ENCODE measurements at places on chromosomes 3 and 15.

- no peak for DNase-seq
These were observed 427.0 kb downstream of the NTRK3 start for GRCh38 chr15:87829332-87830050.

GRCh38 chr15:64438653-64439447 lies 21.5 kb upstream of the ZNF609 start:
- no peak for DNase-seq

DNA sequence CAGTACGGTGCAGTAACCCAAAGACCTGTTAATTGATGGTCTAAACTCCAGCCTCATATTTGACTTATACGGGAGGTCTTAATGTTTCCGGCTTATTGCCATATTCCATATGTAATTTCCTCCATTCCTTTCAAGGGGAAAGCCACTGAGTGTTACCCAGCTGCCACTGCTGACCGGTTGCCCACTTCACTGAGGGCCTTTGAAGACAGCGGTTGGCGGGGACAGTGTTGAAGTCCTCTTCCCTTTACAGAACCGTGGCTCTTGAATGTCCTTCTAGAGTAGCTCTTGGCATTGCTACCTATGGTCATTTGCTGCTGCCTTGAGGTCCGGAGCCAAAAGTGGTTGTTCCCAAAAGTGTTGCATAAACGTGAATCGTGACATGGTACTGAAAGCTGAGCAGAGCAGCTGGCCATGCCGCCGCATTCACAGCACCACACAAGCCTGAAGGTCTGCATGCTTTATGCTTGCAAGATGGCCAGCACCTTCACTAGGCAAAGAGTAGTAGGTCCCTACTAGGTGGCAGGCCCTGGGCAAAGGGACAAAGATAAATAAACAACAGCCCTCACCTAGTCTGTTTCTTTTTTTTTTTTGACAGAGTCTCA lies 51.7 kb upstream of the CTDSPL start:
- DNase-seq = no peak

DNA sequence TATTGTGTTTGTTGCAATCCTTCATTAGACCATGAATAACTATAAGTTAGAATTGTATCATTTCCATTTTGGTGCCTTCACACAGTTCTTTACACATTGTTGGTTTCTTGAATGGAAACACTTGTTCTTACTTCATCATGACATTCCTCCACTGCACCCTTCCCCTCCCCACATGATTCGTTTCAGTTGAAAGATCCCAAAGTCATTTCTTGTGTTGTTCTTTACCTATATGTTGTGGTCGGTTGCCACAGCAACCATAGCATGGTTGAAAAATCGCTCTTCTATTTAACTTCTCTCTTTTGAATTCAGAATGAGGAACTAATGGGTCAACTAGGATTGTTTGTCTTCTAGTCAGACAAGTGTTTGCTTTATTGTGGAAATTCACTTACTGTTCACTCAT lies 103.3 kb downstream of the IL1RAP start:
- DNase-seq = peak; percentile 20

DNA sequence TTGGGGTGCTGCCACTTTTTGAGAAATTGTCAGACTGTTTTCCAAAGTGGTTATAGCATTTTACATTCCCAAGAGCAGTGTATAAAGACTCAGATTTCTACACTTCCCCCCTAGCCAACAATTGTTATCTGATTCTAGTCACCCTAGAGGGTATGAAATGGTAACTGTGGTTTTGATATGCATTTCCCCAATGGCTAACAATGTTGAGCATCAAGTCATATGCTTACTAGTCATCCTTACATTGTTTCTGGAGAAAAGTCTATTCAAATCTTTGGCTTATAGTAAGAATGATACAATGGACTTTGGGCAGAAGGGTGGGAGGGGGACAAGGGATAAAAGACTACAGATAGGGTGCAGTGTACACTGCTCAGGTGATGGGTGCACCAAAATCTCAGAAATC lies 73.3 kb downstream of the CSNK1G1 start:
- DNase-seq = no peak

DNA sequence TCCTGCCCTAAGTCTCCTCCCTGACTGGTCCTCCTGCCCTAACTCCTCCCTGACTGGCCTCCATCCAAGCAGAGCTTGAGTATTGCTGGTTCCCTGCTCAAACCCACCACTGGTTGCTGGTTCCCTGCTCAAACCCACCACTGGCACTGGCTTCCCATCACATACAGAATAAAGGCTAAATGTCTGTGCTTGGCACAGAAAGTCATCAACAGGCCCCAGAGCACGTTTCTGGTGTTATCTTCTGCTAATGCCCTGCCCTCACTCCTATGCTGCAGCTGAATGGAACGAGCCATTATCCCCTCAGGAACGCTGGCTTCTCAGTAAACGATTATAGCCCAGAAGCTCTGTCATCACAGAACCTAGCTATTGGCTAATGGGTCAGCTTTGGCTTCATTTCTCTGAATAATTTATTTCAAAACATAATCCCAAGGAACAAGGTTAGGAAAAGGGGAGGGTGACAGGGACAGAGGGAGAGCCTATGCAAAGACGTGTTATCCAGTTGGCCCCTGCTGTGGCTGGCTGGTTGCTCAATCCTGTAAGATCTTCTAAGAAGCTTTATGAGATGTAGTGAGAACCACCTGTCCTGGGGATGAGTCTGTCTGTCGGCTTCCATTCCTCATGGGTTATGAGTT lies 6.3 kb upstream of the MUC20 start:
- DNase-seq = no peak

- no peak for DNase-seq
These were observed 214.8 kb downstream of the ZMAT3 start for GRCh38 chr3:178856804-178857203.

DNA sequence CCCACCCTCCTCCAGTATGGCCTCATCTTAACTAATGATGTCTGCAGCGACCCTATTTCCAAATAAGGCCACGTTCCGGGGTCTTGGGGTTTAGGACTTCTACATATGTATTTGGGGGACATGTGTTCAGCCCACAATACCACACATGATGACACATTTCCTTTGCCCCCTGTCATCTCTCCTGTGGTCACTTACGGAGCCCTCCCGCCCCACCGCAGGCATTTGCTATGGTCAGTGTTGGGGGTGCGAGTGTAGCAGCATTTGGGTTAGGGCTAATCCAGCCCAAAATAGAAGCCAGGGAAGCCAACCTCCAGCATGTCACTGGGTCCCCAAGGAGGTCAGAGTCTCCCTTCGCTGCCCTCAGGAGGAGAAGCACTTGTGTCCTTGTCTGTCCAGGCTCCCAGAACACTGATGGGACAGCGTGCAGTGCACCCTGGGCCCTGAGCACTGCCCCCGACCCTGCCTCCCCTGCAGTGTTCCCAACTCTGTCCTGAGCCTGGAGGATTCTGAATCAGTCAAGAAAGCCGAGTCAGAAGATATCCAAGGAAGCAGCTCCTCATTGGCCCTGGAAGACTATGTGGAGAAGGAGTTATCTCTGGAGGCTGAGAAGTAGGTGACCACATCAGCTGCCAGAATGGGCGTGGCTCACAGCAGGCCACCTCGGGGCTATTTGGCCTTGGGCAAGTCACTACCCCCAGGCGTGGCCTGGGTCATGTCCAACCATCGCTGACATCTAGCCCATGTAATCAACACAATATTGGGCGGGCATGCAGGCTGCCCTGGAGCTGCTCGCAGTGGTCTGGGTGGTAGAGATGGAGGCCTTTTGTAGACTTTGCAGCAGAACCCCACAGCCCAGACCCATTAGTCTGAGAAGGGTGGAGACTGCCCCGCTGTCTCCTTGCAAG lies 46.9 kb upstream of the FGD5 start:
- DNase-seq = no peak

DNA sequence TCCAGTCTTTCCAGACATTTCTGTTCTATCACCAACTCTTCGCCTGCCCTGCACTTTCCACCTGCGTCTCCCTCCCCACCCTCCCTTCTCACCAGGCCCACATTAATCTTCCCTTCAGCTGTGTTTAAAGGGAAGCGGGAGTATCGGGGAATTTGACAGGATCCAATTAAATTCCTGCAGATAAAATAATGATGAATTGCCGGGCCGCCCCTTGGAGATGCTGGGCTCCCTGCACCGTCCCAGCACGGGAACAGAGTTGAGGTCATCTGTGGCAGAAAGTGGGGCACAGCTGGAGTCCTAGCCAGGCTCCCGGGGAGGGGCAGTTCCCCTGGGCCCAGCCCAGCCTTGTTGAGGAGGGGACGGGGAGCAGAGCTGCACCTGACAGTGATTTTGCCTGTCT lies 30.3 kb downstream of the PLXNA1 start:
- DNase-seq = no peak

GRCh38 chr3:100170486-100170885 lies 56.2 kb upstream of the FILIP1L start:
- DNase-seq = no peak

- no peak for DNase-seq
These were observed 6.8 kb upstream of the GAP43 start for GRCh38 chr3:115616461-115616860.

DNA sequence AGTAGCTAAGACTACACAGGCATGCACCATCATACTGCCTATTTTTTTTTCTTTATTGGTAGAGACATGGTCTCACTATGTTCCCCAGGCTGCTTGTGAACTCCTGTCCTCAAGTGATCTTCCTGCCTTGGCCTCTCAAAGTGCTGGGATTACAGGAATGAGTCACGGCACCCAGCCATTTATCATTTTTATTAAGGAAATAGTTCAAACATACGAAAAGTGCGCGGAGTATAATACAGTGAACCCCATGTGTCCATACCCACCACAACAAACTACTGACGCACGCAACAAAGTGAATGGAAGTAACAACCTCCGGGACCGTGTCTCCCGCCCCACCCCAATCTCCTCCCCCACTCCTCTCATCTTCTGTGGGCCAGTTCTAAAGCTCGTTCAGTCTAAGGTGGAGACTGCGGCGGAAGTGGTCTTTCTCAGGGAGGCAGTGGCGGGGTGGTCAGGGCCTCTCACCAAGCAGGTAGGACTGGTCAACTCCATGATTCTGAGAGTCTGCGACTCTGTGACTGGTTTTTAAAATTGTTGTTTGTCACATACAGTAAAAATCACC lies 42.1 kb downstream of the DNAJB8 start:
- no peak for DNase-seq

GRCh38 chr3:11172096-11172690 lies 17.9 kb downstream of the HRH1 start:
- no peak for DNase-seq

GRCh38 chr3:107523289-107523538 lies 452 bp downstream of the BBX start:
- peak; percentile 44 for DNase-seq

- DNase-seq = no peak
These were observed 375.3 kb downstream of the ROBO1 start for GRCh38 chr3:79392479-79392878.

GRCh38 chr3:107969525-107969924 lies 121.3 kb downstream of the CD47 start:
- DNase-seq = no peak

- no peak for DNase-seq
These were observed 84.9 kb upstream of the TBL1XR1 start for GRCh38 chr3:177282119-177282655.

GRCh38 chr3:173465112-173465511 lies 67.6 kb downstream of the NLGN1 start:
- DNase-seq = peak; percentile 3

GRCh38 chr15:70505411-70505919 lies 257.9 kb downstream of the UACA start:
- no peak for DNase-seq

DNA sequence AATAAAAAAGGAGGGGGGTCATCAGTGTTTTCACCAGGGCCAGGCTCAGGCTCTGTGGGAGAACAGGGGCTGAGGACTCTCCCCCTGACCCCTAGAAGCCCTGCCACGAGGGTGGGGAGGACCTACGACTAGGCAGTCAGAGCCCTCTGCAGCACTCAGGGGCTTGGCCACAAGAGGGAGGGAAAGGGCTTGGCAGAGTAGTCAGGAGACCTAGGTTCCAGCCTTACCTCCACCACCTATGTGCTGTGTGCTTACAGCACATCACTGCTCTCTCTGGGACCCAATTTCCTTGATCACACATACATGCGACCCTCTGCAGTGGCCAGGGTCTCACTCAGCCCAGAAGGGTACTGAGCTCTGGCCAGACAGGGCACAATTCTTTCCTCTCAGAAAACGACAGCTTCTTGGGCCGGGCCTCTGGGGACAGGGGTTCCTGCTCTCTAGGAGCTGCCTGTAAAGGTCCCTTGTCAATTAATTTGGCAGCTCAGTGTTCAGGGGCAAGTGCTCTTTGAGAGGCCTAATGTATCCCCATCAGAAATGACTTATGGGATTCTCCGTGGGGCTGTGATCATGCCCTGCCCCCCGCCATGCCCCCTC lies 16.4 kb upstream of the SKIC8 start:
- no peak for DNase-seq

- no peak for DNase-seq
These were observed 203.0 kb upstream of the NR2E3 start for GRCh38 chr15:71607383-71607782.

DNA sequence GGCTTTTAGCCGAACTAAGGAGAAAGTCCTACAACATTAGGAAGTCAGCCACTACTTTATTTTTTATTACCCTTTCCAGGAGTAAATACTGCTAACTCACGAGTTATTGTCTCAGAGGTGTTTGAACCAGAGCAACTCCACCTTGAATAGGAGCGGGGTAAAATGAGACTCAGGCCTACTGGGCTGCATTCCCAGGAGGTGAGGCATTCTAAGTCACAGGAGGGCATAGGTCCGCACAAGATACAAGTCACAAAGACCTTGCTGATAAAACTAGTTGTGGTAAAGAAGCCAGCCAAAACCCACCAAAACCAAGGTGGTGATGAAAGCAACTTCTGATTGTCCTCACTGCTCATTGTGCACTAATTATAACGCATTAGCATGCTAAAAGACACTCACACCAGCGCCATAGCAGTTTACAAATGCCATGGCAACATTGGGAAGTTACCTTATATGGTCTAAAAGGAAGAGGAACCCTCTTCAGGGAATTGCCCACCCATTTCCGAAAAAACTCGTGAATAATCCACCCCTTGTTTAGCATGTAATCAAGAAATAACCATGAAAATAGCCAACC lies 555.9 kb downstream of the IGSF11 start:
- no peak for DNase-seq

DNA sequence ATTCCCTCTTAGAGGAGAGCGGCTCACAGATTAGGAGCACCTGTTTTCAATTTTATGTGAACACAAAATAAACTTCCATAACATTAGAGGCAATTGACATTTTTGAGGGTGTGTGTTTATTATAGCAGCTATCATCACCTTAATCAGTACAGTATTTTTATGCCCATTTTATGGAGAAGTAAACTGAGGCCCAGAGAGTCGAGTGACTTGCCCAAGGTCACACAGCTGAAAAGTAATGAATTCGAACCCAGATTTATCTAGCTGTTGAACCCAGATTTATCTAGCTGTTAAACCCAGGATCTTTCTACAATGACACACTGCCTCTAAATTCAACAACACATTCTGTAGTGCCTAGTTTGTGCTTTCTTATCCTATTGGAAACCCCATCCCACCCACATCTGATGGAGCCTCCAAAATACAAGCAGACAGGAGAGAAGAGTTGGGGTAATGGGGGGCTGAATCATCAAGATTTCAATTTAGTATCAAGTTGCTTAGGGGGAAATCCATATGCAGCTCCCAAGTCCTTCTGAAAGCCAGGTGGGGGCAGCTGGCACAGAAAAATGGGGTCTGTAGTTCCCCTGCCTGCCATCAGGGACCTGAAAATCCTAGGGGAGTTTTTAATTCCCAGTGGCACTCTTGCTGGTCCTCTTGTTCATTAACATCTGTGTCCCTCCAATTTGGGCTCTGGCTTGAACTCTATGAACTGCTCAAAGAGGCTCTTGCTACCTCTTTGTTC lies 50.4 kb upstream of the TRA2B start:
- no peak for DNase-seq

- DNase-seq = no peak
These were observed 657.1 kb downstream of the GRM7 start for GRCh38 chr3:7518026-7518425.

Data from neuronal stem cell (in vitro differentiated cells).